Naive thymus-derived CD8-positive, alpha-beta T cell (primary cell): ENCODE measurements at places on chromosomes 12 and 14. TPM values are rescaled to one million over a fixed set of nuclear protein-coding genes. Genes with fewer than 3 reads are reported as not detected.

Gene NYNRIN
- 0.29 TPM for total RNA-seq

DNA sequence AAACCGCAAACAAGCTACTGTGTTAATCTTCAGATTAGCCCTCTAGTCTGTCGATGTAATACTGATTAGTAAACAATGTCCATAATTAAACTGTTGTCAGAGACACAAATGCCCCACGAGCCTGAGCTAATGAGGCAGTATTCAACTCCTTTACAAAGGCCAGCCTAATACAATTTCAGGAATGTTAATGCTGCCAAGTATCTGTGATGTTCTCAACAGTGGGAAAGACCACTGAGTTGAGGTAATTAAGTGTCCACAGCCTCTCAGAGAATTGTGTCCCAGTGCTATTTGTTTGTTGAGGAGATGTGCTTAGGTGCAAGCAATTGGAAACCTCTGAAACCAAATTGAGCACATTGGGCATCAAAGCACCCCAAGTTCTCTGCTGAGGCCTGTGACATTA is 139.4 kb upstream of the CDKN3 start:
- DNase-seq = no peak

DNA sequence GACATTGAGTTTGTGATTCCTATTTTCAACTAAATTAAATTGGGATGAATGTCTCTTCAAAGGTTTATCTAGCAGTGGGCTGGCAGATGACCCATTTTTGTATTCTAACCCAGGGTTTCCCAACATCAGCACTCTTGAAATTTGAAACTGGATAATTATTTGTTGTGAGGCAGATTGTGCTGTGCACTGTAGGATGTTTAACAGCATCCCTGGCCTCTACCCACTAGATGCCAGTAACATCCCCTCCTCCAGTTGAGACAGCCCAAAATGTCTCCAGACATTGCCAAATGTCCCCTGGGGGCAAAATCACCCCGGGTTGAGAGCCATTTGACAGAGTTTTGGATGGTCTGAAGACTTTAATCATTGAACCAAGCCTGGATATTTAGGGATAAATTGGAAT is 11.1 kb downstream of the DAAM1 start:
- no peak for DNase-seq

- no peak for DNase-seq
Measured at GRCh38 chr12:4037747-4038312, 164.6 kb upstream of the PARP11 start.

DNA sequence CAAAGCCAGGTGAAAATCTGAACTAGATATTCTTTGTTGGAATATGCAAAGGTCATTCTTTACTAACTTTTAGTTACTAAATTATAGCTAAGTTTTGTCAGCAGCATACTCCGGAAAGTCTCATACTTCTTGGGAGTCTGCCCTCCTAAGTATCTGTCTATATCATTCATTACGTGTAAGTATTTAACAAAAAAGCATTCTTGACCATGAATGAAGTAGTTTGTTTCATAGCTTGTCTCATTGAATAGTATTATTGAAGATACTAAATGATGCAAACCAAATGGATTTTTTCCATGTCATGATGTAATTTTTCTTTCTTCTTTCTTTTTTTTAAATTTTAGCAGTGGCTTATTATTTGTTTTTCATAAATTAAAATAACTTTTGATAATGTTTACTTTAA is 9.8 kb upstream of the SPX start:
- no peak for DNase-seq

Gene INSM2
- total RNA-seq = not detected

Gene HPD
- not detected for total RNA-seq

GRCh38 chr12:110934093-110934852 is 13.9 kb upstream of the MYL2 start:
- DNase-seq = no peak

- DNase-seq = no peak
Measured at GRCh38 chr12:113087193-113087592, 30.7 kb downstream of the DTX1 start.

DNA sequence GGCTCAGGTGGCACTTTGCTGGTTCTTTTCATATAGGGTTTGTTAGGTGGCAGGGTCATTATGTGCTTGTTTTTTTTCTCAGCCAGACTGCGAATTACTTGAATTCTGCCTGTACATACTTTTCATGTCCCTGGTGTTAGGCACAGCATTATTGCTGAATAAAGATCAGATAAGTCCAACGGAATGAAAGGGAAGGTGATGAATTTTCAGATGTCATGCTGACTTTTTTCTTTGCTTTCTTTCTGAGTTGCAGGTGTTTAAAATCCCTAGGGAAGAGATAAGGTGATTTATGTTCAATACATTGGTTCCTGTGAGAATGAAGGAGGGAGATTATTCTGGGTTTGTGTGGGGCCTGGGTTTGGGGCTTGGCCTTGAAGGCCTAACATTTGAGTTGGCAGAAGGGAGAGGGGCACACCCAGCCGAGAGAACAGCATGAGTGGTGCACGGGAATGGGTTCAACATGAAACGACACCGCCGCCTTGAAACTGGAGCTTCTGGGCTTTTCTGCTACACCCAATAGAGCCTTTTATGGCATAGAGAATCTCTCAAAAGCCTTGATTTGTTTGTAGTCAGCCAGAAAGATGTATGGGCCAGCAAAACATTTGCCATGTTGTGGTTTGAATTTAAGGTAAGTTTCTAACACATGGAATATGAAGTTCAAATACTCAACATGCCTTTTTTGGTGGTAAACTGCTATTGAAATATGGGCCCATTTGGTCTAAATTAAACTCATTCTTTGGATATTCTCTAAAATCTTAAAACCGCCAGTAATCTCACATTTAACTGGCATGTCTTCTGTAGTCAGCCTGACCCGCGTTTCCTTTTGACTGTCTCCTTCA is 477.0 kb downstream of the PCNX1 start:
- no peak for DNase-seq

- no peak for DNase-seq
Measured at GRCh38 chr14:99644723-99645544, at the start of gene HHIPL1. Gene HHIPL1, plus strand, starts transcription at chr14:99645129. Its CDS starts 79 bp downstream, at chr14:99645208.

DNA sequence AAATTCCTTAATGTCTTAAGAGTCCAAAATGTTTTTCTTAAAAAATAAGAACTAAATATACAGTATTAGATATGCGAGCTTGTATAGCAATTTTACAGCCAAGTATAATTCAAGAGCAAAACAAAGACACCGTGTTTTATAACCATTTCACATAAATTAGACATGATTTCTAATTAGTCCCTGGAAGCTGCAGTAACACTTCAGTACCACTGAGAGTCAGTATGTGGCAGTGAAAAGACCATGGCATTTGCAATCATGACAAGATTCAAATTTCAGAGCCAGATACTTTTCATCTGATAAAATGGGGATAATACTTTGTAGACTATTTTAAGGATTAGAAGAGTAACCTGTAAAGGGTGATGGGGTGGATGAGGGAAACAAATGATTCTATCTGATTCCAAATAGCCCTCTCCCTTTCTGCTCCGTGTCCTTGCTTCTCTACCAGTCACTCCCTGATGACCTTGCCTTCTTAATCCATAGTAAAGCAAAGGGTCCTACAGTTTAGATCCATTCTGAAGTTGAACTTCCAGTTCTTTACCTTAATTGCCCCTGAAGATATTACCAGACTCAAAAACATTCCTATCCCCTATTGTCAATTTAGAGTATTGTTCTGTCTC is 145.4 kb upstream of the ABCD2 start:
- DNase-seq = no peak

Gene ABCB9
- 7.0 TPM for total RNA-seq

Gene DCD
- total RNA-seq = not detected

Gene OR6S1
- total RNA-seq = not detected

- no peak for DNase-seq
Measured at GRCh38 chr14:94305620-94306019, 12.6 kb upstream of the SERPINA10 start.

Gene COL2A1
- total RNA-seq = 0.52 TPM

Gene KRT74
- 0.26 TPM for total RNA-seq

DNA sequence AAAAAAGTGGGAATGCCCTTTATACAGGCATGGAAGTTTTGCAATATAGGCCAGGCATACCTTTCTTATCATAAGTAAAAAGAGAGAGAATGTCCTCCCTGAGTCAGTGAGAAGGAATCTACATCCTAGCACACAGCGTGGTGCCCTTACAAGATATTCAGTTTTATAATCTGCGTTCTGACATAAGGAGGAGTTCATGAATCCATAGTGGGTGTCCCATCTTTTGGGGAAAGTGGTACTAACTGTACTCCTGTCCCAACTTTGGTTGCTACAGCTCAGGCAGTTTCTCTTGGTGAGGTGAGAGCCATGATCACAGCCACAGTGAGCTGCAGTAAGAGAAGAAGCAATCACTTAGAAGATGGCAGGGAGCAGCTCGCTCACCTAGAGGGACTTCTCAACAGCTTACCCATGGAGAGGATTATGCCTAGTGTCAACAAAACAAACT is 332.9 kb downstream of the BCAT1 start:
- no peak for DNase-seq

DNA sequence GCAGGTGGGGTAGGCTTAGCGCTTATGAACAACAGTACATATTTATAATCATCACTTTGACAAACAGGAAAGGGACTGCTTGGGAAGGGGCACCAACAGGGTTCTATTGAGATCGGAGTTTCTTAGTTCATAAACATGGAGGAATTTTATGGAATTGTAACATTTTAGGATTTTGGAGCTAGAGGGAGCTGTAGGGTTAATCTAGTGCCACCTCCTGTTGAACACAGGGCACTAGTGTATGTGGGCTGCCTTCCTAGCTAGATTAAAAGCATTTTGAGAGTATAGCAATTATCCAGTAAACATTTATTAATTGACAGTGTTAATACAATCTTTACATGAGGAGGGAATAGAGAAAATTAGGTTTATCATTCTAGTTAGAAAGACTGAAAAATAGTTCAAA is 23.1 kb upstream of the TBC1D30 start:
- no peak for DNase-seq

DNA sequence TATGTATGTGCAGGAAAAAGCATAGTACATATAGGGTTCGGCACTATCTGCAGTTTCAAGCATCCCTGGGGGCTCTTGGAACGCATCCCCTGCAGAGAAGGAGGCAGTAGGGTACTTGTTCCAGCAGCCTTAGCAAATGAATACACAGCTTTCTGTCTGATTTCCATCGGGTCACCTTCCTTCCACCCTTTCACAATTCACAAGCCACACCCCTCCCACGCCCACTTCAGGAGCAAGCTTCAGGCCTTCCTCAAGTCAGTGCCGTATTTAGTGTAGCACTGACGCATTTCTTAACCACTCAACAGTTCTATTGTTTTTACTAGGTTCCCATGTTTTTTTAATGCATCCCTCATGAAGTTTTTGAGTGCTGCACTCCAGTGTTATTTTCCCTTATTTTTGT is 64.2 kb downstream of the CLMN start:
- no peak for DNase-seq

Gene C12orf54
- not detected for total RNA-seq

- DNase-seq = no peak
Measured at GRCh38 chr12:80681287-80681686, 26.1 kb upstream of the MYF6 start.

Gene PGF
- not detected for total RNA-seq

- no peak for DNase-seq
Measured at GRCh38 chr12:78236264-78236663, 405.6 kb downstream of the NAV3 start.

Gene OR4E2
- not detected for total RNA-seq

Gene ADAM21
- total RNA-seq = not detected

Gene BATF
- total RNA-seq = 5.7 TPM

GRCh38 chr12:115755061-115755724 is 522.3 kb downstream of the MED13L start:
- no peak for DNase-seq

DNA sequence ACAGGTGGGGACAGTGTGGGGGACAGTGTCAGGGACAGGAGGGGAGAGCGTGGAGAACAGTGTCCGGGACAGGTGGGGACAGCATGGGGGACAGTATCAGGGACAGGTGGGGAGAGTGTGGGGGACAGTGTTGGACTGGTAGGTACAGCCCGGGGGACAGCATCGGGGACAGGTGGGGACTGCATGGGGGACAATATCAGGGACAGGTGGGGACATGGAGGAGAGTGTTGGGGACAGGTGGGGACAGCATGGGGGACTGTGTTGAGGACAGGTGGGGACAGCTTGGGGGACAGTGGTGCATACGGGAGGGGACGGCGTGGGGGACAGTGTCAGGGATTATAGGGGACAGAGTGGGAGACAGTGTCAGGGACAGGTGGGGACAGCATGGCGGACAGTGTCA is 212.3 kb downstream of the TMEM121 start:
- DNase-seq = no peak

Gene CISTR
- total RNA-seq = not detected

Gene NGB
- not detected for total RNA-seq

Gene HOXC12
- not detected for total RNA-seq

- peak; percentile 53 for DNase-seq
Measured at GRCh38 chr14:23294734-23295561, 7.7 kb downstream of the PPP1R3E start.

GRCh38 chr14:50974118-50974517 is 29.8 kb upstream of the PYGL start:
- no peak for DNase-seq

Gene SPIC
- total RNA-seq = not detected
